ENCODE measurements at places on chromosomes 12 and 14.

GRCh38 chr14:36915081-36915480 lies 253.4 kb downstream of the PAX9 start:
- no peak for DNase-seq

- DNase-seq = no peak
Observed at GRCh38 chr12:69588527-69588926, 3.3 kb downstream of the CCT2 start.

DNA sequence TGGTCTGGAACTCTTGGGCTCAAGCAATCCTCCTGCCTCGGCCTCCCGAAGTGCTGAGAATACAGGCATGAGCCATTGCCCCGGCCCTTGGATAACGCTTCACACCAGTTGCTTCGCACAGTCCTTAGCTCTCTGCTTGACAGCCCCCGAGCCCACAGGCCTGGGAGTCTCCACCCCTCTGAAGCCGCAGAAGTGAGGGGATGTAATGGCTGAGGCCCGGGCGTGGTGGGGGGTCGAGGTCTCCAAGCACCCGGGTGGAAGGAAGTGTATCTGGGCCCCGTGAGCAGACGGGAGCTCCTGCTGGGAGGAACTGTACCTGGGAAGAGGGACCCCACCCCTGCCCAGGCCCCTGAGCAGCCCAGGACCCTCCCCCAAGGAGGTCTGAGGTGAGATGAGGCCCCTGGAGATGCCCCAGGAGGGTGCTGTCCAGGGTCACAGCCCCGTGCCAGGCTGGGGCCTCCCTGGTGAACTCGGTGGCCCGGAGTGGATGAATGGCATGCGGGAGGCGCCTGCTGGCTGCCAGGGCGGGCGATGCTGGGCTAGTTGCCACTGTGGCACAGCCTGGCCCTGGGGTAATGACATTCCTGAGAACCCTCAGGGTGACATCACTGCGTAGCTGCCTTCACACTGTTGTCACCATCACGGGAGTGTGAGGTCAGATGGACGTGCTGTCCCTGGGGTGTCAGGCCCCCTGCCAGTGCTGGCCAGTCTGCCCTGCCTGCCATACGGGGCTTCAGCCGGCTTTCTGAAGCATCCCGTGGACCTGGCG lies 48.9 kb downstream of the KIF26A start:
- DNase-seq = no peak

DNA sequence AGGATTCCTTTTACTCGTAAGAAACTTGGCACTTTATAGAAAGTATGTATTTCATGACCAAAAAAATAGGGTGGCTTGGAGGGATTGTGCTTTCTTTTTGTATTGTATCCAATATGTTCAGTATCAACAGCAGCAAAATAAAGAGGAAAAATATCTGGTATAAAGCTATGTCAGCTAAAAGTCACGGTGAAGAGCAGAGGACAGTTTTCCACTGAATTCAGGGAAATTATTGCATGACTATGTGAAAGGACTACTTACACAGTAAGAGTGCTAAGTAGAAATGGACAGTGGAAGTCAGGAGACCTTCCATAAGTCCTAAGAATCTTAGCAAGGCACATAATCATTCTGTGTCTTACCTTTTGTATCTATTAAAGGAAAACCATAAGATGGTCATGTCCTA lies 19.3 kb downstream of the TSHR start:
- DNase-seq = no peak

- DNase-seq = no peak
Observed at GRCh38 chr12:82675246-82675645, 11.5 kb upstream of the TMTC2 start.

DNA sequence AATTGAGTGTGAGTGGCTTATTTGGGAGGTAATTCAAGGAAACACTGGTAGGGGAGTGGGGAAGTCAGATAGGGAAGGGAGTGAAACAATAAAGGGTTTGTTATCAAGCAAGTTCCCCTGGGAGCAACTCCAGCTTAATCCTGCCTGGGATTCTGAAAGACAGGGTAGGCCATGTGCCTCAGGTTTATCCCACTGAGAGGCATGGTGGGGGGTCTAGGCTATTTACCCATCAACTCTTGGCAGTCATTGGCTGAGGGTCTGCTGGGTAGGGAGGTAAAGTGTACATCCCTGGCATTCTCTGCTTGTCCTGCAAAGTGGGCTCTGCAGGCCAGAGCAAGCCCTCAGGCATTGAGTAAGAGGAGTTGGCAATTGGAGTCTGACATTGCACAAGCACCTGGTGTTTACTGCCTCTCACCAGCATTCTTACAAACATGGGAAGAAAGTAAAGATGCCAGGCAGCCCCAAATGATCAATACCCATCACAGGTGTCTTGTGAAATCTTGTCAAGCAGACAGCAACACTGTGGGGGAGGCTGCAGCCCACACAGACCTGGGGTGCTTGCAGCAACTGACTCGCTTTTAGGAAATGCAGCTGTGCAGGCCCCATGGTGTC lies 169.3 kb downstream of the KTN1 start:
- peak; percentile 7 for DNase-seq

GRCh38 chr12:5512601-5512970 lies 80.7 kb downstream of the NTF3 start:
- DNase-seq = no peak

GRCh38 chr12:107645630-107646333 lies 39.8 kb upstream of the PWP1 start:
- DNase-seq = peak; percentile 16

- no peak for DNase-seq
Observed at GRCh38 chr12:110849748-110850403, 3.1 kb downstream of the CCDC63 start.

DNA sequence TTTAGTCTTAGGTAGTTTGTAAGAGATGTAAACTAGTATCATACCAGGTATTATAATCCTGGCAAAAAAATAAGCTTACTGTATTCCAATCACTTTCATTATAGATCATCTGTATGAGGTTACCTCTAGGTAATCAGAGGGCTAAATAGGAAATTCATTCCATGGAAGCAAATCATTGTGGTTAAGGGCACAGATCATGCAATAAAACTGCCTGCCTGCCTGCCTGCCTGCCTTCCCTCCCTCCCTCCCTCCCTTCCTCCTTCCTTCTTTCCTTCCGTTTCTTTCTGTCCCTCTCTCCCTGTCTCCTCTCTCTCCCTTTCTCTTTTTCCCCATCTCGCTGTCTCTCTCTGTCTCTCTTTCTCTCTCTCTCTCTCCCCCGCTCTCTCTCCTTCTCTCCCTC lies 3.2 kb upstream of the CLEC9A start:
- peak; percentile 8 for DNase-seq

GRCh38 chr12:52268212-52268611 lies 6.2 kb upstream of the KRT86 start:
- DNase-seq = peak; percentile 54

DNA sequence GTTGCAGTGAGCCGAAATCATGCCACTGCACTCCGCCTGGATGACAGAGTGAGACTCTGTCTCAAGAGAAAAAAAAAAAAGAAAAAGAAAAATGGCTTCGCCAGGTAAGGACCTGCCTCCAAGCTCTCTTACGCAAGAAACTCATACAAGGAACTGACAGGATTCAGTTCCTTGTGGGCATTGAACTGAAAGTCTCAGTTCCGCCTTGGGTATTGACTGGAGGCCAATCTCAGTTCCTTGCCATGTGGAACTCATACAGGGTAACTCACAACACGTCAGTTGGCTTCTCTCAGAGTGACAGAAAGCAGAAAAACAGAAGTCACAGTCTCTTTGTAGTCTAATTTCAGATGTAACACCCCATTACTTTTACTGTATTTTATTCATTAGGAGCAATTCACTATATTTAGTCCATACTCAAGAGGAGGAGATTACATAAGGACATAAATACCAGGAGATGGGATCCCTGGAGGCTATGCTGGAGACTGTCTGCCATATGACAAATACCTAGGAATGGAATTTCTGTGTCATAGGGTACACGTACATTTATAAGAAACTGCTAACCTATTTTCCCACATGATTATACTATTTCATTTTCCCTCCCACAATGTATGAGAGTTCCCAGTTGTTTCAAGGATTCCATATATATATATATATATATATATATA lies 11.4 kb upstream of the NOPCHAP1 start:
- no peak for DNase-seq

DNA sequence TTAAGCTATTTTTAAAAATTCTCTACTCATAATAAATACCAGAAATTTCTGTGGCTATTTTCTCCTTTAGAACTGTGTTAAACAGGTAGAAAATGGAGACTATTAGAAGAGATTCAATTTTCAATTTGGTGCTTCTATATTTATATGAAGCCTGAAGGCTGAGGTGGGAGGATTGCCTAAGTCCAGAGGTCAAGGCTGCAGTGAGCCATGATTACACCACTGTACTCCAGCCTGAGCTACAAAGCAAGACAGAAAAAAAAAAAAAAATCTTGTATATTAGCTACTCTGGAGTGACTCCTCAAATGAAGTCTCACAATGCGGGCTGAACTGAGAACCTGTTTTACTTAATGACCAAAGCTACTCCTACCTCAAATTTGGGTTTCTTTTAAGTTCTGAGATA lies 9.8 kb upstream of the DPF3 start:
- DNase-seq = no peak

DNA sequence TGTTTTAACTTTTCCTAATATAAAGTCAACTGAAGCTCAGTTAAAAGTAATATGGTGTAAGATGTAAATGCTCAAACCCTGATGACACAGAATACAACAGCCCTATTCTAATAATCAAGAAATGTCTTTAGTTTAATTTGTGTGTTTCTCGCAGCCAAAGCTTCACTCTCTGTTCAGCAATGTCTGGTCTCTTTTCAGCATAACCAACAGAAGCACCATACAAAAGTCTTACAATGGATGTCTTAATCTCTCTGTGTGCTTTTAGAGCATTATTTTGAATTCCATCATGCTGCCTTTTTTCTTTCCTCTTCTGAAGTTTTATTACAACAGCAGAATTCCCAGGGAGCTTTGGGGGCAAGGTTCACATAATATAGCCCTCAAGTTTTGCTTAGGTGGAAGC lies 210.2 kb upstream of the NPAS3 start:
- no peak for DNase-seq

GRCh38 chr12:48175613-48176416 lies 7.6 kb upstream of the CCDC184 start:
- DNase-seq = peak; percentile 55

GRCh38 chr12:89418228-89418910 lies 66.1 kb upstream of the DUSP6 start:
- DNase-seq = no peak

DNA sequence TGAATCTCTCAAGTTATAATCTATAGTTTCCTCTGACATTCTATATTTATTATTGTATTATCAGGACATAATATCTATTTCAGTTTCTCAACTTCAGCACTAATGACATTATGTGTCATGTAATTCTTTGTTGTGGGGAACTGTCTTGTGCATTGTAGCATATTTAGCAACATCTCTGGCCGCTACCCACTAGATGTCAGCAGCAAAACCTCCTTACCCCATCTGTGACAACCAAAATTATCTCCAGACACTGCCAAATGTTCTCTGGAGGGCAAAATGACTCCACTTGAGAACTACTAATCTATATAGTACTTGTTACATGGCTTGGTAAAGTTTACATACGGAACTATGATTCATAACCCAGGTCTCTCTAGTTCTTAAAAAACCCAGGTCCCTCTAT lies 110.2 kb downstream of the RASSF9 start:
- DNase-seq = peak; percentile 6

DNA sequence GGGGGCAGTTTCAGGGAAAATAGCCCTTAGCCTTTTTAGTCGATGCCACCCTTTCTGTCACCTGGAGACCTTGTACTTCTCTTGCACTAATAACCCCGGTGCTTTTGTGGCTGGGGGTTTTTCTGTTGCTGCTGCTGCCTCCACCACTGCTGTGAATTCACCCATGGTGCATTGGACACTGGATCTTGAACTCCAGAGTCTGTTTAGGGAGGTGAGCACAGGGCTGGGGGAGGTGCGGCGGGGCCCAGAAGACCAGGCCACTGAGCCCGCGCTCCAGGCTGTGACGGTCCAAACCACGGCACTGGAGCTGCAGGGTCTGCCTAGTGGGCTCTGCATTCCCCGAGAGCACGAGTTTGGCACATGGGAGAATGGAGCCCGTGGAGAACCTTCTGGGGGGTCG lies 100.6 kb downstream of the NINJ2 start:
- no peak for DNase-seq

GRCh38 chr12:75666126-75666938 lies 154.9 kb upstream of the KRR1 start:
- no peak for DNase-seq

DNA sequence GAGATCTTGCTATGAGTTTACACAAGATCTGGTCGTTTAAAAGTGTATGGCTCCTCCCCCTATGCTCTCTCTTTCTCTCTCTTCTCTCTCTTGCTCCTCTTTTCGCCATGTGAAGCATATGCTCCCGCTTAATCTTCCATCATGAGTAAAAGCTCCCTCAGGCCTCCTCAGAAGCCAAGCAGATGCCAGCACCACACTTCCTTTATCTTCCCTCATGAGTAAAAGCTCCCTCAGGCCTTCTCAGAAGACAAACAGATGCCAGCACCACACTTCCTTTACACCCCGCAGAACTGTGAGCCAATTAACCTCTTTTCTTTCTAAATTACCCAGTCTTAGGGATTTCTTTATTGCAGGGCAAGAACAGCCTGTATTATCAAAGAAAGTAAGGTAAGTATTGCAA lies 152.4 kb downstream of the SEC23A start:
- no peak for DNase-seq

- DNase-seq = no peak
Observed at GRCh38 chr14:50670196-50670865, 2.2 kb upstream of the SAV1 start.

- no peak for DNase-seq
Observed at GRCh38 chr12:113062502-113063395, 6.2 kb downstream of the DTX1 start.

Measured in fibroblast of lung (primary cell).